ENCODE measurements at places on chromosomes 5 and 9.

DNA sequence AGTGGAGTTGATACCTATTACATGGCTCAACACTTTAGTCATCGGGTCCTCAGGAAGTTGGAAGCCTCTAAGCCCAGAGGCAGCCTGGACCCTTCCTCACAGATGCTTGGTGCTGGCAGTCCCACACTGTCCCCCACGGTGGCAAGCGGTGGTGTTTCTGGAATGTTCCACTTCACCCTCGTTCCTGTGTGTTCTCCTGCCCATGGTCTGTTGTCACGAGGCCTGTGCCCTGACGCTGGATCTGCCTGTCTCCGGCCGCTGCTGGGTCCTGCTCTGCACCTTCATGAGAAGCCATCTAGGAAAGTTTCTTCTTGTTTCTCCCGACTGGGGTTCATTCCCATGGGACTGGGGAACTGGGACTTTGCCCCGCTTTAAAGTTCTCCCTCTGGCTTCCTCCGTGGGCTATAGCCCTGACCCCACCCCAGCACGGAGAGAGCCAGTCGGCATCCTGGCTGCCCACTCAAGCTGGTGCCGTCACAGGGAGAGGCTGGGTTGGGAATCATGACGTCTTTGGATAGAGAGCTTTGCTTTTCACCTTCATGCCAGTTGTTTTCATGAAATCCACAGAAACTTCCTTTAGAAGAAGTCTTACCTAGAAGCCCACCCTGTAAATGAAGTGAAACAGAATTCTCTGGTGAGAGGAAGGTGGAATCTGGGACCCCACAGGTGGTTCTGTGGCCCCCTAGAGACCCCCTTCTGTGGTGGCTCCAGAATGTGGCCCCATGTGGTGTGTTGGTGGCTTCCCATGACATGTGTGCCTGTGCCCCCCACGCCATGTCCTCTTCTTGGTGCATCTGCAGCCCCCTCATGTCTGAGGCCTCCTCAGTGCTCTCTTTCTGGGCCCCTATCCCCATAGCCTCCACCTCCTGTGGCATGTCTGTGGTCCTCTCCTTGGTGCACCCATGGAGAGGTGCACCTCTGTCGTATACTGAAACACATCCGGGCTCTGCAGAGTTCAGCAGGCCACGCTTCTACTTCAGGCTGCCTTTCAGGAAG, 43.8 kb downstream of the TRIP13 start:
- no peak for DNase-seq

DNA sequence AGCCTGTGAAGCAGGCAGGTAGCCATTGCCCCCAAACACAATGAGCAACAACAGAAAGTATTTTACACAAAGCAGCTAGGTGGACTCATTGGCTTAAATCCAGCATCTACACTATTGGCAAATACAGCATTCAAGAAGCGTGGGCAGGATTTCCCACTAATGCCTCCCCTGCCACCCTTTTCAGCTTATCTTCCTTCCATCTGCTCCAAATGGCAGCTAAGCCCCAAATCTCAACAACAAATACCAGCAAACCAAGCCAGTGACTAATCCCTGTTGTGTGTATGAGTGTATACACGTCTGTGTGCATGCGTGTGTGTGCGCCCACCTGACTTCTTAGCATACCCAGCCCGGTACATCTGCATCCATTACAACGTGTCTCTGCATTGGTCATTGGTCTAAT, 151.2 kb upstream of the WWC1 start:
- no peak for DNase-seq

DNA sequence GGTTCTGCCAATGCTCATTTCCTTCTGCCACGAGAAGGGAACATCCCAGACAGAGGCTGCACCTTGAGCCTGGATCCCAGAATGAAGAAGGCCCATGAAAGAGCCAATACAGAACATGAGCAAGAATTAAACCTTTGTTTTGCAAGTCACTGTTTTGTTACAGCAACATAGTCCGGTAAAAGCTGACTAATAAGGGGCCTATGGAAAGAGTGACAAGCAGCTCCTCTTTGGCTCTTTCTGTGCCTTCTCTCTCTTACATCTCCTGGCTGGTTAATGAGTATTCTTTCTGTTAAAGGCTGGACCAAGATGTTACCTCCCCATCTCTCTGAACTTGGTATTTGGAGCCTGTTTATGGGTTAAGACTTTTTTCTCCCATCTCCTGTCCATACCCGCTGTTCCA, 10.8 kb downstream of the GFRA3 start:
- DNase-seq: no peak

GRCh38 chr5:54440456-54440893, 15.0 kb upstream of the HSPB3 start:
- no peak for DNase-seq

DNA sequence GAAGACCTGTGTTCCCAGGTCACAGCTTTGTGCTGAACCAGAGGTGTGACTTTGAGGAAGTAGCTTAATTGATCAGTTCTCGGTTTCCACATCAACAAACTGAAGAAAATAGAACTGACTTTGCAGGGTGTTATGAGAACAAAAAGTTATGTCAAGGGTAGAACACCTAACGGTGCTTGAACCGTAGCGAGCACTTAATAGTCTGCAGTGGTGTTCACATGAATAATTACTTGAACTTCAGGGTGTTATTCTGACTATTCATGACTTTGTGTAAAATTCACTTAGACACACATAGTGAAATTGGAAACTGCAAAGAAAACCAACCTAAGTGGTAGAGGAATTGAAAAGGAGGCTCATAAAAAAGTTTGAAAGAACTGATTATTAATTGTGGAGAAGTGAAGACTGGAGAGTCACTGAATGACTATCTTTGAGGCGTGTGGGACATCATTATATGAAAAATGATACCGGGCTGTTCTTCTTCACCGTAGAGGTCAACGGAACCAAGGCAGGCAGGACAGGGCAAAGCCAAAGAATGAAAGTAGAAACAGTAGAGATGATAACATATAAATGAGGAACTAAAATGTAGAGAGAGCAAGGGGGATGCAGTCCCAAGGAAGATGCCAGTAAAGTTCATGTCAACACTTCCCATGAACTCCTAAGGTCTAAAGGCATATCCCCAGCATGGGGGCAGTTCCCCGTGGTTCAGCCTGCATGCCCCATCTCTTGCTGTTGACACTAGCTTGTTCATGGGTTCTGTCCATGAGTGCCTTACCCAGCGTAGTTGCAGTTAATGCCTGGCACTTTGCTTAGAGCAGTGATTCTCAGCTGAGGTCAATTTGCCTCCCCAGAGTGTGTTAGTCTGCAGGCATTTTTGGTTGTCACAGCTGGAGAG, 118.7 kb downstream of the ZNF462 start:
- DNase-seq: no peak

DNA sequence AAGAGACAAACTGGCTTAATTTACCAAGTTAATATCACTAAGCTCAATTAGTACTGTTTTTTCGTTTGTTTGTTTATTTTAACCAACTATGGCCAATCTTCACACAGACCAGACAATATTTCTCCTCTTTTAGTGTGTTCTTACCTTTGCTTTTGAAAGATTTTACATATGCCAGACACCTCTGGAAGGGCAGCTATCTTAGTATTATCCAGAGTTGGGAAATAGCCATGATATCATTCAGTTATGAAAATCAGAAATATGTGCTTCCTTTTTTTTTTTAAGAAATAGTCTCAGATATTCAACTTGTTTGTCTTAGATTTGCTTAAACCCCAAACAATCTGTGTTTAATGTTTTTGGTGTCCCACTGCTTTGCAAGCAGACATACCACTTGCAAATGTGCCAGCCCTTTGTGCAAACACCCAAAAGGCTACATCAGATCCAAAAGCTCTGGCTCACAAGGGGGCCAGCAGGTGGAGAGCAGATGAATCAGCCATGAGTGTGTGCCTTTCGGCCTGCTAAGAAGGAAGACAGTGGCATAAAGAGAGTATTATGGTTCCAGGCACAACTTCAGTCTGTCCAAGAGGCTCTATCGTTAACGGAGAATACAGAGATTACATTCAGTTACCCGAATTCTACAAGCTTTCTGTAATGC, 147.6 kb downstream of the EFNA5 start:
- DNase-seq: no peak

DNA sequence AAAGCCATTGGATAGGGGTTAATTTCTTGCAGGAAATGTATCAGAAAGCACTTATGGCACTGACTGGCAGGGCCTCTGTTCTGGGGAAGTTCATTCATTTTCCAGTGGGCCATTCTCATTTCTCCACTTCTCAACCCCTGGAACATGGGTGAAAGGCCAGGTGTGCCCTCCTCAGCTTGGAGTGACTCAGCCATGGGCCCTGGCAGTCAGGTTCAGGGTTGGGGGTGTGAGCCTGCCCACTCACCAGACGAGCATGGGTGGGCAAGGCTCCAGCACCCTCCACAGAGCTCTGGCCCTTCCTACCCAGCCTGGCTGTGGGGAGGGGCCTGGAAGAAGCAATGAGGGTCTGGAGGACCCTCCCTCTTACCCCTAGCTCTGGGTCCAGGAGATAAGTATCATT, 174.4 kb downstream of the HSPA4 start:
- DNase-seq: no peak

DNA sequence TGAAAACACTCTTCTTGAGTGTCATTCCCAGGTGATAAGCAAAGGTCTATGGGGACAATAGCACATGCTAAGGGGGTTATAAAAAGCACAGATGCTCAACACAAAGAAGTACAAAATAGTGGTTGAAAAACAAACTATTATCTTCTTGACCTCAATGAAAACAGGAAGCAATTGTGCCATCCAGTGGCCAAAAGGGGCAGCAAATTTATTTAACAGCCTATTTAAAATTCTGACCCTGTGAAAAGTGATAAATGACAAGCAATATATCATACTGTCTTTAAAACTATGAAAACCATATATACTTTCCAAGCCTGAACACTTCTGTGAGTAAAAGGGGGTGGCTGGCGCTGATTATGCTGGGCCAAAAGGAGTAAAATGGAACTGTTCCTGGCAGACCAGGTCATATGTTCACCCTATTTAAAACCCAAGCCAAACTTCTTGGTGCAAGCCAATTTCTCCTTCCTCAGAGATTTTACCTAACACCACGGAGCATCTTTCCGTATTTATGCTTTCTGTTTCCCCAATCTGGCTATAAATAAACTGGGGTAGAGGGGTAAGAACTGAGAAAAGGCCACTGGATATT, 29.7 kb downstream of the TEX10 start:
- DNase-seq: no peak

GRCh38 chr5:56037531-56038010, 42.8 kb upstream of the IL6ST start:
- no peak for DNase-seq

DNA sequence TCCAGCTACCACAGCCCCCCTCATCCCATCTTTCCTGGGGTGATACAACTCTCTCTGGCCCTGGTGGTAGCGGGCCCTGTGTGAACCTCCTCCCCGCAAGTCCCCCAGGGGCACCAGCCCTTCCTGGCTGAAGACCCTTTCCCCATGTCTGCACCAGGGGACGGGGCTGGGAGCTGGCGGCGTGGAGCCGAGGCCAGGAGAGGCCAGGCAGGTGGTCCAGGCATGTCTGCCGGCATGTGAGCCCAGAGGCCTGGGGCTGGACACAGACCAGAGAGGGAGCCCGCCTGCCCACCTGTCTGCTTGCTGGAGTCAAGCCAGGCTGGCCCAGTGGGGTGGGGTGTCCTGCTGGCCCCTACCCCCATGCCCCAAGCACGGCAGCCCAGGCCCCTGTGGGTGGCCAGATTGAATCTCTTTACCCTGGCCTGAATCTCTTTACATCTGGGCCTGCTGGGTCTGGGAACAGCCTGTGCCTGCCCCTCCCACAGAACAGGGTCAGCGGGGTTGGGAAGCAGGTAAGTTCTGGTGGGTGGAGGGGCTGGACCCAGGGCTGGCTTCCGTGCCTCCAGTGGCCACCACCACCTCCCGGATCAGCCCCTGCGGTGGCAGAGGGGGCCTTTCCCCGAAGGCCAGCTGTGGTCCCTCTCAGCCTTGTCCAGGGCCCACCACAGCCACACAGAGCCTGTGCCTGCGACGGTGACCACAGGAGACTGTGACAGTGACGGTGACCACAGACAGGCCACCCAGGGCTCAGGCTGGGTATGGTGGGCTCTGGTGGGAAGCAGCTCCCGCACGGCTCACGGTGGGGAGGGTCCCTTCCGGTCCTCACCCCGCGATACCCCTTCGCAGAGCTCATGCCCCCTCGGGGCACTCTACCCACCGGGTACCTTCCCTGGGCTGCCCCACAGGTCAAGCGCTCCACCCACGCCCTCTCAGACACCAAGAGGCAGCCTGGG, 7.1 kb downstream of the LCN12 start:
- DNase-seq: no peak

DNA sequence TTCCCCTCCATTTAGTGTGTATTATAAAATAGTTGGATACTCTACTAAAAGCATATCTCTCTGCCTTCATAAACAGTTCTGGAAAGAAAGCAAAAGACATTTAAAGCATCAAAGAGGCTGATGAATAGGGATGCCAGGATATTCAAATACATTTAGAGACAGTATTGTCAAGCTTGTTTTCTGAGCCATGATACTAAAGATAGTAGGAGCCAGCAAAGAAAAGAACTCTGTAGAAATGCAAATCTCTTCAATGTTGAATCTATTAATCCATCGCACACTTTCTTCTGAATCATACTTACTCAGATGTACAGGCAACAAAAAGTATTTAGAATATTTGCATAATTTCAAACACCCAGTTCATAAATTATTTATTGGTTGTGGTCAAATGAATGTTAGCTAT, 207.1 kb upstream of the MEF2C start:
- DNase-seq: no peak

DNA sequence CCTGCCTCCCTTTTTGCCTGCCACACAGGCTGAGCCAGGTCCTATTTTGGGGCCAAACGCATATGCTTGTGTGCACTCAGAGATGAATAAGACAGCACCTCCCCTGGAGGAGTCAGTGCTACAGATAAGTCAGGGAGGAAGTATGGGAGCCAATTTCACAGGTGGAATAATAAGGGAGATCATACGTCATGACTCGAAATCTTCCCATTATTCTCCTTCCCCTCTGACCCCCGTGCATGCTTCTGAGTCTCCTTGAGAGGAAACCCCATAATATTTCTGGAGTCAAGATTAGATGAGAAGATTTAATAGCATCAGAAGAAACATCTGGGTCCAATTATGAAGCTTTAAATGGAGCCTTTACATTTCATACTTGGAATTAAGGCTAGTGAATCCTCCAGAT, 15.1 kb upstream of the ZCCHC7 start:
- DNase-seq: no peak

- DNase-seq: no peak
Observed at GRCh38 chr9:89806371-89807100, 201.7 kb downstream of the GADD45G start.

- no peak for DNase-seq
Observed at GRCh38 chr9:95110921-95111525, 206.5 kb downstream of the FANCC start.

- no peak for DNase-seq
Observed at GRCh38 chr5:171980792-171981191, 25.6 kb downstream of the FBXW11 start.

DNA sequence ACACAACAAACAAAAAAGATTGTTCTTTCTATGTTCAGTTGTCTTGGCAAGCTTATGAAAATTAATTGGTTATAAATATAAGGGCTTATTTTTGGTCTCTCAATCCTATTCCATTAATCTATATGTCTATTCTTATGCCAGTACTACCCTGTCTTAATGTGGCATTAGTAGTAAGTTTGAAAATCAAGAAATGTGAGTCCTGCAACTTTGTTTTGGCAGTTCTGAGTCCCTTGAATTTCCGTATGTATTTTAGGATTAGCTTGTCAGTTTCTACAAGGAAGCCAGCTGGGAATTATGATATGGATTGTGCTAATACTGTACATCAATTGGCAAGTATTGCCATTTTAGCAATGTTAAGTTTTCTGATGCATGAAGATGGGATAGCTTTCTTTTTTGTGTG, 10.5 kb upstream of the CCDC125 start:
- no peak for DNase-seq
